ENCODE measurements at places on chromosomes 7 and 10. TPM values are rescaled to one million over a fixed set of nuclear protein-coding genes. Genes with fewer than 3 reads are reported as not detected.

The KRIT1 gene
- total RNA-seq: 44.8 TPM

The CPVL gene
- not detected for total RNA-seq

The PPRC1 gene
- total RNA-seq: 58.9 TPM

The SPDYE18 gene
- 0.99 TPM for total RNA-seq

- no peaks in the 10 kb centered on the region for H3K4me1 ChIP-seq
- no peaks in the 10 kb centered on the region for H3K27me3 ChIP-seq
- no peak overlapping the region for H3K27ac ChIP-seq
- H3K36me3 ChIP-seq: no peaks in the 10 kb centered on the region
- no peak overlapping the region for H3K4me3 ChIP-seq
Measured at GRCh38 chr7:124956160-124956559, 26.5 kb upstream of the POT1 start.

- H3K4me3 ChIP-seq: no peak overlapping the region
- H3K27ac ChIP-seq: no peak overlapping the region
- DNase-seq: no peak
- peaks cover 1% of the 10 kb centered on the region for H3K4me1 ChIP-seq
- no peaks in the 10 kb centered on the region for H3K36me3 ChIP-seq
Measured at GRCh38 chr10:78870458-78870857, 198.3 kb upstream of the ZMIZ1 start.

DNA sequence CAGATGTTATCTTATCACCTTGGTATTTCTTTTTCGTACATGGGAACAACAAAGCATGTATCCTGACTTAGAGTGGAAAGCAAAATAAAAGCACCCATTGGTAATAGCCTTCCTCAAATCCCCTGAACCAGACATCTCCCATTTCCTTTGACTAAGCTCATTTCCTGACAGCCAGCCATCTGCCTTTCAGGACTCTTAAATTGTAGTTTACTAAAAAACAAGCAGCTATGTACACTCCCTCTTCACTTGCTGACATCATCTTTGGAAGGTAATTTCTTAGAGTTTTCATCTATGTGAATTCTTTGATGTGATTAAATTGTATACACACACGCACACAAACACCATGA is 40.7 kb downstream of the ARL4A start:
- H3K27me3 ChIP-seq: no peaks in the 10 kb centered on the region
- no peak overlapping the region for H3K4me3 ChIP-seq
- peaks cover 2% of the 10 kb centered on the region for H3K36me3 ChIP-seq
- H3K4me1 ChIP-seq: peaks cover 28% of the 10 kb centered on the region
- no peak overlapping the region for H3K27ac ChIP-seq

- H3K4me3 ChIP-seq: no peak overlapping the region
- H3K27ac ChIP-seq: no peak overlapping the region
- H3K4me1 ChIP-seq: peaks cover 20% of the 10 kb centered on the region
Measured at GRCh38 chr10:97647556-97647955, 7.1 kb downstream of the PI4K2A start.

DNA sequence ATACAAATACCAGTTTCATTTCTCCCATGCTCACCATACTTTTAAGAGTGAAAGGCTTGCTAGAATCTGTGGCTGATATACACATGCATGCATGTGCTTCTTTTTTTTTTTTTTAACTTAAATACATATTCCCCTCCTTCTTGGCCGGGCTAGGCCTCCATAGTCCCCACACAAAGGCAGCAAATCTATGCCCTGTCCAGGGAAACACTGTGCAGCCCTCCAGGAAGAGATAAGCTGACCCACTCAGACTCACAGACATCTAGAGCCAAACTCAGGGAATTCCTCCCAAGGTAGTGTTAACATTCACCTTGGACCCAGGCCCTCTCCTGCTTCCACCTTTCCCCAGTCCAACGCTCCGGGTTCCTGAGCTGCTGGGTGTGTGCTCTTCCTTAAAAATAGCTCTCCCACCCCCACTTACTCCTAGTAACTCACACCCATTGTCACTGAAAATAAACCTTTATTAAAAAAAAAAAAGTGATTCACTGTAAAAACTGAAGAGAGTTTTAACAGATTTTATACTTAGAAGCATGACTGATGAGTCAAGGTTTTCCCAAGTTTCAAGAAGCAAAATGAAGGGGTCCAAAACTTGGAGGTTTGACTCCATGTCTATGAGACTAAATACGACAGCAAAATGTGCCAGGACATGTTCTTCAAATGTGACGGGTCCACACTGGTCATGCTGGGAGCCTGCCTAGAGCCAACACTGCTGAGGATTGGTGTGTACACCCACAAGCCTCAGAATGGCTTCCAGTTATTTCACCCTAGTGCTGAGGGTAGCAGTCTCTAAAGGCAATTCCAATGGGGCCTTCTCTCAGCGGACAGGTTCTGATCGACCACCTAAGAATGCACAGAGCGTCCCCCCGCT is 159.5 kb downstream of the GLI3 start:
- no peaks in the 10 kb centered on the region for H3K36me3 ChIP-seq
- no peak overlapping the region for H3K4me3 ChIP-seq
- no peak overlapping the region for H3K27ac ChIP-seq
- no peaks in the 10 kb centered on the region for H3K4me1 ChIP-seq

- no peak overlapping the region for H3K27ac ChIP-seq
- peaks cover 58% of the 10 kb centered on the region for H3K36me3 ChIP-seq
- peaks cover 14% of the 10 kb centered on the region for H3K4me1 ChIP-seq
Measured at GRCh38 chr7:30430276-30430675, 48.3 kb downstream of the NOD1 start.

DNA sequence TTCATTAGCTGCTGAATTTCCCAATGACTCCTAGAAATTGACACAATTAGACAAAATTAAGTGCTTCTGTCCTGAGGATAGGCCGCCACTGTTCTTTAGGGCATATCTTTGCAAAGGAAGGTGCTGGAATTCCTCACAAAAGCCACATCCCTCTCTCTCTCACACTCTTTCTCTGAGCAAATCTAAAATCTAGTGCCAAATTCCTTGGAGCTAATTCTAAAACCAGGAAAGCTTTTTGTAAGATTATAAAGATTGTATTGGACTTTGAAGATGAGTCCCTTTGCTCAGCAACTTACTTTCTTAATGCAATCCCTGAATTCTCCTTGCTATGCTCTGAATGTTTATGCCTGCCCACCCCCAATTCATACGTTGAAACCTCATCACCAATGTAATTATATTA is 288.9 kb downstream of the KCNMA1 start:
- no peaks in the 10 kb centered on the region for H3K4me1 ChIP-seq
- H3K27me3 ChIP-seq: peaks cover 3% of the 10 kb centered on the region
- DNase-seq: no peak
- no peak overlapping the region for H3K27ac ChIP-seq

- H3K4me1 ChIP-seq: no peaks in the 10 kb centered on the region
- no peak overlapping the region for H3K27ac ChIP-seq
- H3K36me3 ChIP-seq: no peaks in the 10 kb centered on the region
- DNase-seq: no peak
Measured at GRCh38 chr10:36042135-36042534, 400.0 kb upstream of the FZD8 start.

DNA sequence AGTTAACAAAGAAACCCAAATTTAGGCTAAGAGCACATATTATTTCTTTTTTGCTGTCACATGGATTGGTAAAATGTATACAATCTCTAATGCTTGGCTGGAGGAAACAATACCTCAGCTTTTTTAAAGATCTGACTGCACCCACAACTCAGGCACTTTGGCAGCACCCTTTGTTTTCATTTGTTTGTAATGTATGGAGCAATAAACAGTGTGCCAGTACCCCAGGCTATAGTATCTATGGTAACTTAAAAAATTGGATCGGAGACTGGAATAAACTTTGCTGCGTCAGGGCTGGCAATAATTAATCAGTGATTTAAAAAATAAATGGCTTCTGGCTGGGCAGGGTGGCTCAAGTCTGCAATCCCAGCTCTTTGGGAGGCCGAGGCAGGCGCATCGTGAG is 27.2 kb downstream of the POLR1F start:
- no peaks in the 10 kb centered on the region for H3K36me3 ChIP-seq
- H3K4me3 ChIP-seq: no peak overlapping the region

DNA sequence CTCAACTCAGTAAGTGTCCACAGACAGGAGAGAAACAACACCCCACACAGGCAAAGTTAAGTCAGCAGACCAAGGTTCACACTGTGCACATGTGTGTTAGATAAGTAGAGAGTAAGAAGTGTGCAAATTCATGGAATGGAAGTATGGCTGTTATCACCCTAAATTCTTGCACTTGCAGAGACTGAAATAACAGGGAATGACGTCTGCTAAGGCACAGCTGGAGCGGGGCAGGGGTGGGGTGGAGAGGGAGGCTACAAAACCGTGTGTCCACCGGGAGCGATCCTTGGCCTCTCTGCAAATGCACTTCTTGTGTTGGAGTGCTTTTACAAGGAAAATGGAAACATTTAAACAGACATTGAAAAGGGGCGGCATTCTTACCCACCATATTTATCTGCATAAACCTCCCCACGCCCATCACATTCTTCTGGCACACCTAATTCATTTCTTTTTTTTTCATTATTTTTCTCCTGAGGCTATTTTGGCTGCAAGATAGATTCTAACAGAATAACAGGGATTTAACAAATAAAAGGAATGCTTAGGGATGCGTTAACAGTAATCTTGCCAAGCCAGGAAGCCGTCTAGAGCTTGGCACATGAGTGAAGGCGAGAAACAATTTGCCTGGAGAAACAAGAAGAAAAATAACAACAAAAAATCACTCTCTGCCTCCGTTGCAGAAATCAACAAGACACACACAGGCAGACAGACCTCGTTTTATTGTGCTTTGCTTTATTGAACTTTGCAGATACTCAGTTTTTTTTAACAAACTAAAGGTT is 30.1 kb downstream of the TNS3 start:
- H3K27me3 ChIP-seq: no peaks in the 10 kb centered on the region
- no peak overlapping the region for H3K27ac ChIP-seq
- no peaks in the 10 kb centered on the region for H3K4me1 ChIP-seq
- no peak overlapping the region for H3K4me3 ChIP-seq
- H3K36me3 ChIP-seq: no peaks in the 10 kb centered on the region

- no peak overlapping the region for H3K4me3 ChIP-seq
- no peak overlapping the region for H3K27ac ChIP-seq
- H3K27me3 ChIP-seq: no peaks in the 10 kb centered on the region
Measured at GRCh38 chr7:2191016-2191415, 41.7 kb downstream of the MAD1L1 start.

DNA sequence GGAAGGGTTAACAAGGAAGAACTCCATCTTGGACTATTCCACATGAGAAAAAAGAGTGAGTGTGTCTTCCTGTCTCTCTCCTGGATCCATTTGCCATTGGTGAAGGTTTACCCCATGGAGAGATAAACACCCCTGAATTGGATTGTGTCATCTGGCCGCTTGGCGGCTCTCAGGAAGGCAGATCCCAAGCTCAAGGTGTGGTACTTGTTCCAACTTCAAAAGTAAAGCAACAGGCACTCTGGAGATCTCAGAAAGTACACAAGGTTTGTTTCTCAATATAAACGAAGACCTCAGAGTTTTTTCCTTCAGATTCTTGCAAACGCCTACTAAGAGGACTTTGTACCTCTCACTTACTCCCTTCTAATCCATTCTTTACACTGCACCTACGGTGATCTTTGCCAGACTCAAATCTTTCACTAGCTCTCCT is 116.7 kb downstream of the REEP3 start:
- H3K27ac ChIP-seq: no peak overlapping the region
- peaks cover 13% of the 10 kb centered on the region for H3K27me3 ChIP-seq
- DNase-seq: no peak
- no peaks in the 10 kb centered on the region for H3K36me3 ChIP-seq
- peaks cover 9% of the 10 kb centered on the region for H3K4me1 ChIP-seq
- no peak overlapping the region for H3K4me3 ChIP-seq

Measured in activated CD8-positive, alpha-beta T cell treated with anti-CD3 and anti-CD28 coated beads, Interleukin-2, amount 10 ng/mL, durations not matched to agents 7 days and 5 days (primary cell).